Transverse colon (tissue), 4 donors: ENCODE measurements at places on chromosomes 4 and X. TPM values are rescaled to one million over a fixed set of nuclear protein-coding genes. Genes with fewer than 3 reads are reported as not detected.

DNA sequence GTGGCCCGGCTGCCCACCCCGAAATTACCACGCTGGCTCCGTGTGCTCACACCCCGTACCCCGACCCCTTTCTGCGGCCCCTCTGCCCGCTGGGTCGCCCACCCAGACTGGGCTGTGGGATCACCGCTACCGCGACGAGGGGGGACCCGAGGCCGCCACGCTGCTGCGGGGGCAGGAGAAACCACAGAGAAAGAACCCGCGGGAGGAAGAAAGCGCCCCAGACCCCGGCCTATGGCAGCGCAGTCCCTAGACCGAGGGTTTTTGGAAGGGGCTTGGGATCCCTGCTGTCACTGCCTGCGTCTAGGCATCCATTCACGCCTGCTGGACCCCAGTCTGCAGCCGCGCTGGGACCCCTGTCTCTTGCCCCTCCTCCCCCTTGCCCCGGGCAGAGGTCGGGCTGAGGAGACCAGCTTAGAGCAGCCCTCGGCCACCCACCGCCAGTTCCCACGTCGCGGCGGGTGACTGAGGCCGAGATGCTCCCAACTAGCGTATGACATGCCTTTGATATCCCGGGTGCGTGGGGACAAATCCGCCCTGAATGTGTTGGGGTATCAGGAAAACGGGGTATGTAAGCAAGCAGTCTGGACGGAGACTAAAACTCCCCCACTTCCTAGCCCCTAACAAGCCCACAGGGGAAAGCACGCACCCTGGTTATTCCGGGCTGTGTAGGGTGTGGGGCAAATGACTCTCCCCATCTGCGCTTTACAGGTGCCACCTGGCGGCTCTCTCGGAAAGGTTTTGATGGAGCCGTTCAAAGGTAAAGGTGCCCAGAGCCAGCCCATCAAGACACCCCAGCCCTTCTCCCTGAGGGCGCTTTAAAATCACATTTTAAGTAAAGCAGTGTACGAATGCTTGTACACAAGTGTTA is 862 bp upstream of the INPP4B start:
- peak; percentile 71 for DNase-seq

GRCh38 chr4:170169699-170170098 is 79.9 kb upstream of the AADAT start:
- DNase-seq: no peak

- DNase-seq: no peak
These were observed 245.2 kb downstream of the THOC2 start for GRCh38 chrX:123487669-123488068.

GRCh38 chr4:47271291-47271690 is 192.2 kb downstream of the COMMD8 start:
- DNase-seq: no peak

- no peak for DNase-seq
These were observed 145.4 kb downstream of the STIM2 start for GRCh38 chr4:27005905-27006590.

DNA sequence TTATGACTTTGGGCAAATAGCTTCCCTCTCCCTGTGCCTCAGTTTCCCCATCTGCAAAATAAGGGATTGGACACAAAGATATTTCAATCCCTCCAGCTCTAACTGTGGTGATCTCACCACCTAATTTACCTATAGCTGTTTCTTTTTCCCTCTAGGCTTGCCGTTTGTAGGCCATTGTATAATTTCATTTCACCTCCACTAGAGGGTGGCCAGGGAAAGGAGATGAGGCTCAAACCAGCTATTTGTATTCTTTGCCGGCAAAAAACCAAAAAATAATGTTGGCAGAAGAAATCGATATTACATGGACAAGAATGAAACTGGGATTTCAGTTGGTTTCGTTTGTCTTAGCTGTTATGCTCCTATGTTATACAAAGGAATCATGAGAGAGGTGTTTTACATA is 36.1 kb upstream of the DOCK11 start:
- DNase-seq: no peak

Gene SSX4B
- total RNA-seq: not detected

DNA sequence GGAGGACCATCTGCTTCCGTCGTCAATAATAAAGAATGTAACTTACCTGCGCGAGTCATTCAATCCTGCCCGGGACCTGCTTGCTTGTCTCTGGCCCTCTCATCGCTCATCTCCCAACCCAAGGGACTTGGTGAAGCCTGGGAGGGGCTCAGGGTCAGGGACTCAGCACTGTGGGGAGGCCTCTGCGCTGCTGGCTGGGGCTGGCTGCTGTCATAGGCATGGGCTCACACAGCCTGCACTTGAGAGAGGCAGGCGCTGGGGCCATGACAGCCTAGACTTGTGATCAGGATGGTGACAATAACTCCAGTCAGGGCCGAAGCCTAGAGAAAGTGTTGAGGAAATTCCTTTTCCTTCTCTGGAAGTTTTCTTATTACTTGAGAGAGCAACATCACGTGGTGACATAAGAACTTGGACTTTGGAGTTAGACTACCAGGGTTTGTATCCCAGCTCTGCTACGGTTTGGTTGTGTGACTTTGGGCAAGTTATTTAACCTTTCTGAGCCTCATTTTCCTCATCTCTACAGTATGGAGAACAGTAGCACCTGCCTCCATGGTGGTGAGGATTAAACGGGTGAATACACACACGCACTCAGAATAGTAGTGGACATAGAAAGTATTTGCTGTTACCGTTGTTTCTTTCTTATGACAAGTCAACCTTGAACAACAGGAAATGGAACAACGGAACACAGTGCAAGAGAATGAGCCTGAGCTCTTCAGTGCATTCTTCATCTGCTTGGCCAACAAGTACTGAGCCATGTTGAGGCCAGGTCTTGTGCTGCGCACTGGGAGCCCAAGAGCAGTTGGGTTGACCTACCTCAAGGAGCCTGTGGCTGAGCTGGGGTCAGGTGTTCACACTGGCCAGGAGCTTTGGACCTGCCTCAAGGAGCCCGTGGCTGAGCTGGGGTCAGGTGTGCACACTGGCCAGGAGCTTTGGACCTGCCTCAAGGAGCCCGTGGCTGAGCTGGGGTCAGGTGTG is 60.5 kb downstream of the TBC1D14 start:
- no peak for DNase-seq

DNA sequence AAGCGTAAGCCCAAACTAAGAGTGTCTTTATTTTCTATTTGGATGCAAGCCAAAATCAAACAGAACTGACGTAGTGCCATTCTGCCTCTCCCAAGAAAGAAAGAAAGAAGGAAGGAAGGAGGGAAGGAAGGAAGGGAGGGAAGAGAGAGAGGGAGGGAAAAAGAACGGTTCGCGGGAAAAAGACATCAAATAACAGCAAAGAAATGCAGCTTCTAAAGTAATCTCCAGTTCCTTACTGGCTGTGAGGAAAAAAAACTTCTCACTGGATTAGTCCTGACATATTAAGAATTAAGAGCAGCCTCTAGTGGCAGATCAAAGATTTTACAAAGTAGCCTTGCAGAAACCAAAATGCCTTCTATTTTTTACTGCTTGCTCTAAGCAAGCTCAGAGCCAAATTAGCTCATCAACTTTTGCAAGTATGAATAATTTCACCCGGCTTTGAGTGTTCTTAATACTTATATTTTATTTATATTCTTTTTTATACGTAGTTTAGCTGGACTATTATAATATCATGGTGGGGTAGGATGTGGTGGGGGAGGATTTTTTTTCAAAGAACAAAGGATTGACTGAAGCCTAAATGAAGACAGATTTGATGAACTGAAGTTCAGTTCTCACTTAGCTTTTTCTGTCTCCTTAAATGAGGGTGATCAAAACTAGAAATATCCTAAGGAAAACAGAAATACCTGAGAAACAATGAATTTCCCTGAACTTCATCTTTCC is 36.6 kb downstream of the PITX2 start:
- DNase-seq: no peak

GRCh38 chrX:143854006-143854405 is 29.9 kb upstream of the UBE2NL start:
- DNase-seq: no peak

Gene ERCC6L
- total RNA-seq: 0.41 TPM

- DNase-seq: no peak
These were observed 405.8 kb upstream of the RPS6KA3 start for GRCh38 chrX:20672476-20672875.

DNA sequence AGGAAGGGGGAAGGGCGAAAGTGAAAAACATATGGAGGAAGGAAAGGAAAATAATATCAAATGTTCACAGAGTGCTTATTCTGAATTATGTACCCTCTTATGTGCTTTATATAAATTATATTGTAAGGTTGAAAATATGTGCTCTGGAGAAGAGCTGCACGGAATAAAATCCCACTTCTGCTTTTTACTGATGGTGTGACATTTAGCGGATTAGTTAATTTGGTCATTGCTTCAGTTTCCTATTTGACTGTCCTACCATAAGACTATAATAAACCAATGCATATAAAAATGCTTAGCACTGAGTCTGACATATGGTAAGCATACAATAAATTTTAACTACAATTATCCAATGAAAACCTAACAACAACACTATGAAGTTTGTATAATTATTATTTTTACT is 86.2 kb downstream of the NPFFR2 start:
- DNase-seq: no peak

DNA sequence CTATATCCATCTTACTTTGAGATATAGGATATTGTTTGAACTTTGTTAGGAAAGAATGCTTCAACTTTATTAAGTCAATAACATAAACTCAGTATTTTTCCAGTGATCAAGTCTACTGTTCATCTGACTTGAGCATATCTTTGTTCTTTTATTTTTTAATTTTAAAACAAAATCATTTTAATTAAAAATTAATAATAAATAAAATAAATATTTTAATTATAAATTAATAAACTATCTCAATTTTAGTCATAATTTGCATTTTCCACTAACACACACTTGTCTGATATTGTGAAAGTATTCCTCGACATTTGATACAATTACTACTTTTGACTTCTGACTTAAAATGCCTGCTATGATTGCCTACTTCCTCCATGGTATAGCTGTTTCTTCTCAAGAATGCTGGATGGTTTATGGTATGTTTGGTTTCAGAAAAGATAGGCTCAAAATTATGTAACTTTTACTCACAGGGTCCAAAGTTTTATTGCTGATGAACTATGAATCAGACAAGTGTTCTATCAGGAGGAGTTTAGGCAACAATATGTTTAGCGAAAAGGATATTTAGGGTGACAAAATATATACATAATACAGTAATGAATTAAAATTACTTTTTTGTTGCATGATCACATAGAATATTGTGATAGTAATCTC is 1132.3 kb upstream of the PCDH10 start:
- DNase-seq: no peak

Gene PNMA5
- not detected for total RNA-seq

- no peak for DNase-seq
These were observed 230.4 kb upstream of the GATB start for GRCh38 chr4:151991001-151991883.

- no peak for DNase-seq
These were observed 906.8 kb upstream of the NDST4 start for GRCh38 chr4:116020141-116020722.

DNA sequence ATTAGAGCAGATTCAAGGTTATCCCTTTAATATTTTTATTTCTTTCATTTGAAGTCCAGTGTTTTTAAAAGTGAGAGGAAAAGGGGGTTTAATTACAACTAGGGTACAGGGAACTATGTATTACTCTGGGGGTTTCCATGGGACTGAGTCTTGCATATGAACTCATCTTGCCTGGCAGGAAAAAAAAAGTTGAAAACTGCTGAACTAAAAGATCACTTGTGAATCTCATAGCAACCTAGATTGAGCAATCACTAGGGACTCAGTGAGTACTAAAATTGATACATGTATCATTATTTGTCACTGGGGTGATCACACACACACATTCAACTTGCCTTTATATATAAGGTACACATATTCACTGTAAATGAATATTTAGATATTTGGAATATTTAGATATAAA is 180.7 kb upstream of the SFRP2 start:
- no peak for DNase-seq

GRCh38 chr4:121771869-121772268 is 6.9 kb upstream of the SMIM43 start:
- DNase-seq: no peak

Gene CFAP47
- total RNA-seq: not detected

DNA sequence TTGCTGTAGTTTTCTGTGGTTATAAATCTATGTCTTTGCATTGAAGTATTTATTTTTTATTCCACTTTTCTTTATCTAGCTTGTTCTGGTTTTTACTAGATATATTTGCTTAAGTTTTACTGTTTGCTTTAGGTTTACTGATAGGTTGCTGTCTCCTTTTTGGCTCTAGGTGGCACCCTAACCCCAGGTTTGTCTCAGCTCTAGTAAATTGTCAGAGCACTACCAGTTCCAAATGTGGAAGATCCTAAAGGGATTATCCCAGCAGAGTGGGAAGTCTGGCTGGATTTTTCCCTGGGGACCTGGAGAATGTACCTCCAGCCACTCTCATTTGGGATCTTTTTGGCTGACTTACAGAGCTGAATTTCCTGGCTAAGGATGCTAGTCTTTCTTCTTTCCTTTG is 106.1 kb downstream of the PBDC1 start:
- DNase-seq: peak; percentile 27

DNA sequence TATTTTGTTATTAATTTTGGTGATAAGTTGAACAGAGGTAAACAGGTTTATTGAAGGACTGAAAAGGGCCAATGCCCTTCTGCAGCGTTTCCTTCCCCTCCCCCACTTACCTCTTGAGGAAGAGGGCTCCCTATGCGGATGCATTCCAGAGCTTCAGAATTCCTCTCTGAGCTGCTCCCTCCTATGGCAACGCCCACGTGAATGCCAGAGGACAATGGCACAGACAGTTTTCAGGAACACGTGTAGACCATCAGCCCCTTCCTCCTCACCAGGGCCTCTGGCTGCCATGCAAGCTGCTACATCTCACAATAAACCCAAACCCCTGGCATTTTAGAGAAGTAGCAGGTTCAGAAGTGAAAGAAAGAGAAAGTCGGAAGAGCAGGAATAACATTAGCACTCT is 127.9 kb downstream of the CHRDL1 start:
- DNase-seq: no peak

DNA sequence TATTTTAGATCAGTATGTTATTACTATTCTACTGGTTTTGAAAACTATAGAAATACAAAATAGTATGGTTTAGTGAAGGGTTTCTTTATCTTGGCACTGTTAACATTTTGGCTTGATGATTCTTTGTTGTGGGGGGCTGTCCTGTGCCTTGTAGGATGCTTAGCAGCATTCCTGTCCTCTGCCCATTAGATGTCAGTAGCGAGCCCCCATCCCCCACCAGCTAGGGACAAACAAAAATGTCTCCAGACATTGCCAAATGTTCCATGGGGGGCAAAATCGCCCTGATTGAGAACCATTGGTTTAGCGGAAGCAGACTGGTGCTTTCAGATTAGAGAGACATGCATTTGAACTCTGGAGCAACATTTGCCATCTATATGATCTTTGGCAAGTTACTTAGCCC is 23.3 kb downstream of the SPARCL1 start:
- DNase-seq: no peak

DNA sequence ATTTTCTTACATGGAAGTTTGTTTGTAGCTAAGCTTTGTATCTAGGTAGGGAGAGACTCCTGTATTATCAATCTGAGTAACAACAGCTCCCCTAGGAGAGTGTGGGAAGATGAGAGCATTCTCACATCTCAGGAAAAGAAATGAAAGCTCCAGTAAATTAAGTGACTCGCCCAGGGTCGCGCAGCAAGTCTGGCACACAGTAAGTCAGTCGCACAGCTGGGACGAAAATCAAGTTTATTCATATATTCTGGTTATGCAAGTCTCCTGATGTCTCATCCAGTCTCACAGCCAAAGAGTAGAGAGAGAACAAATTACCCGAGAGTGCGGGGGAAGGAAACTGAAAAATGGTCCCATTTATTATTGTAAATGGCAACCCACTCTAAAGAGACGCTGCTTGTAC is 216.1 kb downstream of the STK32B start:
- DNase-seq: no peak

GRCh38 chrX:10160211-10160610 is 3.4 kb downstream of the CLCN4 start:
- DNase-seq: no peak
